SIG-M5 (cell line): ENCODE measurements at places on chromosomes 4 and X.

- DNase-seq: no peak
These were observed 788.4 kb downstream of the RPA4 start for GRCh38 chrX:97672138-97672537.

DNA sequence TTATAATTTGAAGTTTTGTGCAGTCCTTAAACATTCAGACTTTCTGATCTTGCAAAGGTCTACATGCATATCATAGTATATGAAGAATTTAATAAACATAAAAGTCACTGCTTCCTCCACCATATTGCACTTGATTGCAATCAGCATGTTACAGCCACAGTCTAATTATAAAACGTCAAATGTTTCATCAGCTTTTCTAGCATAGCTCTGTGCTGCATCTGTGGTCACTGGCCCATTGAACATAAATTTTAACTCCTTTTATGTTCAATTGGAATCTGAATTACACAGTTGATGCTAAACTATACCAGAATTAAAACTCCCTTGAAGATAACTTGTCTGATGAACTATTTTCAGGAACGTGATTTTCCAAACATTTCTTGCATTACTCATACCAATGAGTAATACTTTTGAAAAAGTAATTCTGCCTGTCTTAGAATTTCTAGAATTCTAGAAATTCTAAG lies 329.1 kb downstream of the GALNTL6 start:
- DNase-seq: no peak

DNA sequence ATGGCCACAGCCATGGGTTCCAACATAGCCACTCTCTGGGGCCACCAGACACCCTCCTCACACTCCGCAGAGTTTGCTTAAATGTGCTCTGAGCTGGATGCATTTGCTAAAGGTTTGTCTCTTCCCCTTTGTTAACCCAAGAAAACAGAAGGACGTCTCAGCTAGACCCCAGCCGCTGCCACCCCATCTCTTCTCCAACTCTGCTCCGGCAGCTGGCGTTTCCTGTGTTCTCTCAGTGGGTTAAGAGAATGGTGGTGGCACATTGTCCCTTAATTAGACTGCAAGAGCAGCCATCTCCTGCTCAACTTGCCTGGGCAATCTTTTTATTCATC lies 43.7 kb upstream of the FAM9C start:
- DNase-seq: no peak

DNA sequence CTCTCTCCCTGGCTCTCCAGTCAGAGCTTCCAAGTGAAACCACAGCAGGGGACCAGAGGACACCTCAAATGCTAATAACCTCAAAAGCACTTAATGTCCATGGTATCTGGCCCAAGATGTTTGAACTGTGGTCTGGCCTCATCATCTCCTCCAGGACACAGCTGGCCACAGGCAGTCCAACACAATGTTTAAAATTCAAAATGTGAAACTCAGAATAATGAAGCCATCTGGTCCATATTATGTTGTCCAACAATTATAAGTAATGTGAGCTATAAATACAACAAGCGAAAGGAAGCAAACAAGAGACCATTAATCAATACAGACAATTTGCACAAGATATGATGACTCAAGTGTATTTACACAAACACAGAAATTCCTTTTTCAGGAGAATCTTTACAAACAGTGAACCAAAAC lies 90.7 kb upstream of the S100G start:
- no peak for DNase-seq

DNA sequence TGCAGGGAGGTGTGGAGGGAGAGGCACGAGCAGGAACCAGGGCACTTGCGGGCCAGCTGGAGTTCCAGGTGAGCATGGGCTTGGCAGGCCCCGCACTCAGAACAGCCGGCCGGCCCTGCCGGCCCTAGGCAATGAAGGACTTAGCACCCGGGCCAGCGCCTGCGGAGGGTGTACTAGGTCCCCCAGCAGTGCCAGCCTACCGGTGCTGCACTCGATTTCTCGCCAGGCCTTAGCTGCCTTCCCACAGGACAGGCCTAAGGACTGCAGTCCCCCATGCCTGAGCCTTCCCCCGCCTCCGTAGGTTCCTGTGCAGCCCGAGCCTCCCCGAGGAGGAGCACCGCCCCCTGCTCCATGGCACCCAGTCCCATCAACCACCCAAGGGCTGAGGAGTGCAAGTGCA lies 18.0 kb upstream of the NFKB1 start:
- DNase-seq: no peak

- DNase-seq: no peak
These were observed 61.1 kb upstream of the ARSJ start for GRCh38 chr4:114040319-114041116.

- no peak for DNase-seq
These were observed 444 bp upstream of the APBB2 start for GRCh38 chr4:41214825-41215146.

DNA sequence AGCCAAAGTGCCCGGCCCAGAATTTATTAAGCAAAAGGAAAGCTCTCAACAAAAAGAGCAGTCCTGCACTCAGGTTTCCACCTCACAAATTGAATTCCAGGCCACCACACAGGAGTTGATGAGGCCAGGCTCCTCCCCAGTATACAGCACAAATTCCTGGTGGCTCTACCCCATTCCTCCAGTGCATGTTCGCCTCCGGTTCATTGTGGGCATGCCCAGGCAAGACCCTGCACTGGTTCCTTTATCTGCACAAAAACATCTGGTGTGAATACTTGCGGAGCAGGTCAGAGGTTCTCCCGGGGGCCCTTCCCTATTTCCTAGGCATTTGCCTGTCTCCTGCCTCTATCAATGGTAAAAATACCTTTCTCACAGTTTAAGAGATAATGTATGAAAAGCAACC lies 195.2 kb upstream of the ANXA10 start:
- no peak for DNase-seq

DNA sequence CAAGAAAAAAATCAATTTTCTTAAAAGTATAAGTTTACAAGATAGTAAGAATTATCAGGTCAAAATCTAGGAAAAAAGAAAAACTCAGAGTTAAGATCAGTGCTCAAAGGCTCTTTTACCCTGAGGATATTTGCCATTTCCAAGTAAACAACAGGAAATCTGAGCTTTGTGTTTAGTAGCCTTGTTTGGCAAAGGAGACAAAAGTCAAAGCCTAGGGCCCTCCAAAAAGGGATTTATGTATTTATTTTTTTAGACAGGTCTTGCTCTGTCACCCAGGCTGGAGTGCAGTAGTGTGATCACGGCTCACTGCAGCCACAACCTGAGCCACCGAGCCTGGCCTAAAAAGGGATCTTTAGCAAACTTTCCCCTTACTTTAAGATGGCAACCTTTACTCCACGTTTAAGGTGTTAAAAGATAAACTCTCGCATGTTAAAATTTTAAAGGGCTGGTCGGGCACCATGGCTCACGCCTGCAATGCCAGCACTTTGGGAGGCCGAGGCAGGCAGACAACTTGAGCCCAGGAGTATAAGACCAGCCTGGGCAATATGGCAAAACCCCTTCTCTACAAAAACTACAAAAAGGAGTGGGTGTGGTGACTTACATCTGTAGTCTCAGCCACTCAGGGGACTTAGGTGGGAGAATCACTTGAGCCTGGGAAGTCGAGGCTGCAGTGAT lies 21.3 kb upstream of the OPHN1 start:
- no peak for DNase-seq

DNA sequence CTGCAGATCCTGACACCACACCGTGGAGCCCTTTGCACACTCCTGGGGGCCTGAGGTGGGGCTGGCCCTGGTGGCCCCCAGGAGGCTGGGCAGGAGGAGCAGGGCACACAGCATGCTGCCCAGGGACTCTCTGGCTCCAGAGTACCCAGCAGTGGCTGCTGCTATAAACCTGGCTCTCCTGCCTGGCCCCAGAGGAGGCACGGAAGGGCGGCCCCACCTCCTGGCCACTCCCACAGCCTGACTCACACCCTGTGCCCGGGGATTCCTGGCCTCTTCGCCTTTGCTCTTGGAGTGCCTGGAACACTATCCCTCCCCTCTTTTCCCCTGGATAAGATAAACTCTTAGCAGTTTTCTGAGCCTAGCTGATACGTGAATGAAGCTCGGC lies at the start of gene PSAPL1:
Gene PSAPL1 (minus strand): TSS at position 165 of the 385 bp plus-strand sequence. CDS start 51 bp downstream, at position 114.
- no peak for DNase-seq

GRCh38 chr4:71765350-71765749 lies 18.5 kb downstream of the GC start:
- no peak for DNase-seq

DNA sequence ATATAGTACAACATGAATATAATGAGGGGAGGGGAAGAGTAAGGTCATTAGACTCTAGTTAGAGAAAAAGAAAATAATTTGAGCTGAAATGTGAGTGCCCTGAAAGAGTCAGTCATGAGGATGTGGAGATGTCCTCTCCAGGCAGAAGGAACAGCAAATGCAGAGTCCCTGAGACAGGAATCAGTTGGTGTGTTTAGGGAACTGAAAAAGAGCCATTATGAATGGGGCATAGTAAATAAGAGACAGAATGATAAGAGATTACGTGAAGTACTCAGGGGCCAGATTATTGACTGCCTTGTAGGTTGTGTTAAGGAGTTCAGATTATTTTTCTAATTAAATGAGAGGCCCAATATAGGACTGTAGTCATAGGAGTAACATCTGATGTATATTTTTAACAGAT lies 147.0 kb downstream of the PDLIM5 start:
- no peak for DNase-seq

DNA sequence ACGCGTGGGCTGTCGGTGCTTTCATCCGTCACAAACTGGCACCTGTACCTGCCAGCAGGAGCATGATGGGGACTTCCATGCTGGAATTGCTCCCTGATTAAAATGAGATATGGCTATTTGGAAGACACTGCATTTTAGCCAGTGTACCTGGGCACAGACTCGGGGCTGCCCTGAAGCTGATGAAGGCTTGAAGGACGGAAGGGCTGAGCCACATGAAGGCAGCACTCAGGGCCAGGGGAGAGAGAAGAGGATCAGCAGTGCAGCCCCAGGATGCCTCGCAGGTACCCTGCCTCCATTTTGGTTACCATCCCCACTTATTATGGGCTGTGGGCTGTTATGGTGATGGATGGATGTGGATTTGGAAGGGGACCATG lies 79.0 kb downstream of the CRMP1 start:
- DNase-seq: no peak
